ENCODE measurements at places on chromosomes 12 and 14.

DNA sequence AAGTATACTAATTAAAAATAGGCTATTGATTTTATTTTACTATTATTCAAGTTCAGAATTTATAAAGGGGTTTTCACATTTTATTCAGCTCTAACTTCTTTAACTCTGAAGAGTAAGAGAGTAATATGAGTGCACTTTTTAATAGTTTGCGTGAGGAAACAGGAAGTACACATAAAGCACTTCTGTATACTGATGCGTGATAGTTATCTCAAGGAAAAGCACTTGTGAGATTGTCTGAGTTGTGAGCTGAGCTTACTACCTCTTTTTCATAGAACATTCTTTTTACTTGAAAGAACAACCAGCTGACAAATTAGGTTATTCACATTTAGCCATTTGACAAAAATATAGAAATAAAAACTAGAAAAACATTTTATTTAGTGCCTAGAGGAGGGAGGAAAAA, 1.9 kb downstream of the RAD51AP1 start:
- DNase-seq, result no peak

- DNase-seq, result no peak
Observed at GRCh38 chr14:99892406-99892805, 99.2 kb downstream of the EML1 start.

DNA sequence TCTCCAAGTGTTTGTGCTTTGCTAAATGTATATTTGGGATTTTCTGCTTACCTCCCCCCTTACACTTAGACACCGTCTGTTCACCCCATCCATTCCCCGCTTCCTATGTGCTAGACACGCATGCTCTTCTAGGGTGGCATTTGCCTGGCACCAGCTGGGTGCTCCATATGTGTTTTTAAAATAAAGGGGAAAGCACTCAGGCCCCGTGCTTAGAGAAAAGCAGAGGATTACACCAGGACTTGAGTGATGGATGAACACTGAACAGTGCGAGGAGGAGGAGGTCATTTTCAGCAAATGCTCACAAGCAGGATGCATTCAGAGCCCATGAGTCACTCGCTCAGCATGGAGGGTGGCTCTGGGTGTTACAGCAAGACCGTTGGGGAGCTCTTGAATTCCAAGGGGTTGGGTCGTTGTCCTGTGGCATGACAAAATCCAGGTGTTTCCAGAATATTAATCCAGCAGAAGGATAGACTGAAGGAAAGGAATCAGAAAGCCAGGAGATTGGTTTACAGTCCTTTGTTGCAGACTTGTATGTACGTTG, 2.9 kb upstream of the BDKRB1 start:
- no peak for DNase-seq

GRCh38 chr14:95033682-95034632, 123.4 kb downstream of the DICER1 start:
- no peak for DNase-seq

GRCh38 chr12:127429551-127430285, 837.3 kb upstream of the TMEM132C start:
- DNase-seq, result no peak

- DNase-seq, result no peak
Observed at GRCh38 chr12:47901718-47902093, 3.1 kb downstream of the VDR start.

GRCh38 chr14:43755707-43756106, 751.4 kb downstream of the FSCB start:
- DNase-seq, result no peak

DNA sequence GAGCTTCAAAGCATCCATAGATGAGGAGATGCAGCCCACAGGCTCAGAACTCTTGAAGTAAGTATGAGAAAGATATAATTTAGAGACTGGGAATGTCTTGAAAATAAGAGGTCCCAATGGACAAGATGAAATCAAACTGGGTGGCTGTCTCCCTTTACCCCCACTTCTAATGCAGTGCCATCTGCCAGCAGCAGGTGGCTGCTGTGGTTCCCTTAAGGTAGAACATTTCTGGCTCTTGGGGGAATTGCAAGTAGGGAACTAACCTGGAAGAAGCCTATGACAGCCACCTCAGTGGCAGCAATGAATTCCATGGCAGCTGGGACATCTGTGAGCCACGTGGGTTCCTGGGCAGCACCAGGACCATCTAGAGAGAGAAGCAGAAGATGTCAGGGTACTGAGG, 648 bp downstream of the ERP27 start:
- no peak for DNase-seq

DNA sequence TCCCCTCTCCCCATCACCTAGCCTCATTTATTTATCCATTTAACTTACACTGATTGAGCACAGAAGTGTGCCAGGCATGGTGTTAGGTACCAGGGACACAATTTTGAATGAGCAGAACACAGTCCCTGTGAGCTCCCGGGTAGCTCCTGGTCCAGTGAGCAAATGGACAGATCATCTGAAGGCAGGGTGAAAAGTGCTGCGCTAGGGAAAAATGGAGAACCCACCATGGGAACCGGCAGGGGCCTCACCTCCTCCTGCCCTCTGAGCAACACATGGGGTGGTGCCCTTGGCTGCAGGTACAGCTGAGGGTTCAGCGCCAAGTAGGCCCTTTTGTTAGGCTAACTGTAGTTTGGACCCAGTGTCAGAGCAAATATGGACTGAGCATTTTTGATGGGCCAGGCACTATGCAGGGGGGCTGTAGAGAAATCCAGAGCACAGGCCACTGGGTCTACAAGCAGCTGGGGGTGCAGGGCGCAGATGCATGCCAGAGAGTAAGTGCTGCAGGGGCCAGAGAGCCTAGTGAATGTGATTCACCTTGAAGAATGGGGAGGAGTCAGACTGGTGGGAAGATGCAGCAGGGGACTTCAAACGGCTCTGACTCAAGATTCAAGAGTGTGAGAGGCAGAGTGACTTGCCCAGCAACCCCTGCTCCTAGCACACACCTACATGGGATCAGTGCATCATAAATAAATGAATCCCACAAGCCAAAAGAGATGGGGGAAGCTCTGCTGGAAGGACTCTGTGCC, 28.2 kb downstream of the LTBP2 start:
- DNase-seq, result no peak

DNA sequence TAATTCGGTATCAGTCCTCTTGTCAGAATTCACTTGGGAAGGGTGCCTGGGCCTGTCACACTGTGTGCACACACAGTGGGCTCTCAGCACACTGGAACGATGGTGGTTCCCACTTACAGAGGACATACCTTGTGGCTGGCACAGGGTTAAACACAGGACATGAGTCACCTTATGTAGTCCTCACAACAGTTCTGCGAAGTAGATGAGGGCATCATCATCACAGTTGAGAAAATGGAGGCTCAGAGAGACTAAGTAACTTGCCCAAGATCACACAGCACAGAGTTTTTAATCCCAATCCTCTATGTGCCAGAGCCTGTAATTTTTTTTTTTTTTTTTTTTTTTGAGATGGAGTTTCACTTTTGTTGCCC, 90.7 kb downstream of the NINJ2 start:
- DNase-seq, result no peak

DNA sequence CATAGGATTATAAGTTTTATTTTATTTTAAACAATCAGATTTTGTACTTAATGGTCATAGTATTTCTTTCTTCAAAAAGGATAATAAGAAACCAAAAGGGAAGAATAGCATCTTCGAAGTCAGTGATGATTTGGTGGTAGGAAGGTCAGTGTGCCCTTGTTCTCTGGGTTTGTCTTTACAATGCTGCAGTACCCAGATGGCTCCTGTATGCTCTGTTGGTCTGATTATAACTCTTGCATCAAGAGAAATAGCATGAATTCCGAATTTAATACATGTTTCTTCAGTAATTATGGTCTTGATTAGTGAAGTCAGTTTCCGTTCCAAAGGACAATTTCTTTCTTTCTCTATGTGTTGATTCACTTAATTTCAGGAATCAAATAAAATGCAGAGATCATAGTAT, 180.2 kb downstream of the TMTC2 start:
- DNase-seq, result no peak

GRCh38 chr14:59776468-59776867, 94.1 kb downstream of the RTN1 start:
- no peak for DNase-seq

DNA sequence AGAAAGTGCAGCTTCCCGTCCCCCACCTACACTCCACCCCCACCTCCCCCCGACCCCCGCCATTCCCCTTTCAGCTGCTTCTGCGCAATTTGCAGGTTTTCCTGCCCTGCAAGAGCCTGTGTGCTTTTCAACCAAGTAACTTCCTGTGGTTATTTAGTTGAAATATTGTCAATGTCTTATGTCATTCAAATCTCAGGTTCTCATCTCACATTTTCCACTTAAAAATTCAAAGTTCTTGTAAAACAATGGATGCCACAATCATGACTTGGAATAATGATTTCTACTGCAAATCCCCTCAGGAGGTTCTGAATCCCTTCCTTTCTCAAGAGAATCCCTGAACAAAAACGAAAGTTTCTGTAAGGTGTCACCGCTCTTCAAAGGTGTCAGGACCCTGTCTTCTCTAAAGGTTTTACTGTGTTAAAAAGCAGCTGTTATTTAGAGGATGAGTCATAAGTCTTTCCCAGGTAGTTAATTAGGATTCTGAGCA, 31.6 kb downstream of the WBP11 start:
- no peak for DNase-seq

GRCh38 chr12:66903782-66904396, 225.0 kb upstream of the GRIP1 start:
- DNase-seq, result no peak

DNA sequence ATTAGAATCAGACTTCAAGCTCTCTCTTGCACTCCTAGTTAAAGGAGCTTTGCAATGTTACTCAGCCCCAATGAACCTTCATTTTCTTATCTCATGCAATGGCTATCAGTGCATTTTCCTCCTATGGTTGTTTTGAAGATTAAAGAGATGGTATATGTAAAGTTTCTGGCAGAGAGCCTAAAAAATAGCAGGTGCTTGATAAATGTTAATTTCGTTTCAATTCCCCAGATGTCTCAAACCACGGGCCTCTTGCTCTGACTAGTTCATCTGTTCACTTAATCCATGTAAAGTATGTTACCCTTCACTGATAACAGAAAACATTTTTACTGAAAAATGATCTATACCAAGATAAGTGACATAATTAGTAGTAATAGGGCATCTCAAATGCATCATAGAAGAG, 735.4 kb upstream of the USP15 start:
- DNase-seq, result no peak

GRCh38 chr12:120961604-120962531, 16.5 kb upstream of the HNF1A start:
- DNase-seq, result no peak

GRCh38 chr12:132076711-132077110, 67.4 kb downstream of the DDX51 start:
- no peak for DNase-seq

DNA sequence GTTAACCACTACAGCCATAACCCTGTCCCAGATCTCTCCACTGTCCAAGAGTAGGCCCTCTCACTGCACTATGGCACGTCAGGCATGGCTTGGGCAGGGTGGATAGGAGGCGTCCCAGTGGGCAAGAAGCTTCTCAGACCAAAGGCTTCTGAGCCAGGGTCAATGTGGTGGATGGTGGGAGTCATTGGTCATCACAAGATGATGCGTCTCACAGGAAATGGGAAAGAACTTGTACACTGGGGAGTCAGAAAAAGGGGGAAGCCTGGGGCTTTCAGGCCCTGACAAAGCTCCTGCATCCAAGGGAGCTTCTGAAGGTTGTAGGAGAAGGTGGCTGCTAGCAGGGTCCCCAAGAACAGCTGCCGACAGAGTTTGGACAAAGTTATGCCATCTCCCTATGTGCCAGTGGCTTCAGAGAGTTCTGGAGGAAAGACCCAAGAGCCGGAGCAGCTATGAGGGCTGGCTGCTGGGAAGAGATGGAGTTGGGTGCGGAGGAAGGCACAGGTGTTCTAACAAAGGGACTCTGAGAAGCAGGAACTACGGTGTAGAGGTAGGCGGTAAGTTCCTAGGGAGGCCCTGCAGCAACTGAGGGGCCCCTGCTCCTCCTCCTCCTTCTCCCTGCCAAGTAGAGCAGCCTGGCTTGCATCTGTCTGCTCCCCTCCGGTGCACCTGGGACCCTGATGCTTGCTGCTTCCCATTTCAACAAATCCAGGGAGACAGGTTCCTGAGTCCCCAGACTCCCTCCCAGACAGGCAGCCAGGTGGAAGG, 81.1 kb downstream of the ARL6IP4 start:
- DNase-seq, result no peak

DNA sequence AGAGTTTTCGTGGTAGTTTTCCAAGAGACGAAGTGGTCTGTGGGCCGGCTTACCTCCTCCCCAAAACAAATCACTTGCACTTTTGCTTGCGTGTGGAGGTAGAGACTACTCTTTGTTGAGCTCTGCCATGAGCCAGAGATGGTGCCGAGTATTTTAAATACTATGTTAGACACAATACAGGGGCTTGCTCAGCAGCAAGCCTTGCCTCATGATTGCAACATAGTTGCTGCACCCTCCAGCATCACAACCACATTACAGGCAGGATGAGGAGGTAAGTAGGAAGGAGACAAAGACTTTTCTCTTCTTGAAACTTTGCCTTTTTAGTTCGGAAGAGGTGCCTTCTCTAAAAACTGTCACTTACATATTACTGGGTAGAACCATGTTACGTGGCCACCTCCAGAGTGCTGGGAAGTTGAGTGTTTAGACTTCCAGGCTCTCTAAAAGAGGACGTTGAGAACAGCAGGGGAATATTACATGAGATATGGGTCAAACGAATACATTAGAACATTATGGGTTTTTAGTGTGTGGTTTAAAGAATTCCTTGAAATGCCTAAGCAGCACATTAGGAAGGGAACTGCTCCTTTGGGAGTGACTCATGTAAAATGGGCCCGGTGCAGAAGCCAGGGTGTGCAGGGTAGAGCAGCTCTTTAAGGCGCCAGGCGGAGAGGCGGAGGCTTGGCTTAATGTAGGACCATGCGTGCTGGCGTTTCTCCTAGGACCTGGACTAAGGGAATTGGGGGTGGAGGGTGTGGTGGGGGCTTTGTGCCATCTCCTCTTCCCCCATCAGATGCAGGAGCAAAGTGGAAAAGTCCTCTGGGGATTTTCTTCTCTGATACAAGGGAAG, 110.6 kb upstream of the PRMT8 start:
- no peak for DNase-seq

DNA sequence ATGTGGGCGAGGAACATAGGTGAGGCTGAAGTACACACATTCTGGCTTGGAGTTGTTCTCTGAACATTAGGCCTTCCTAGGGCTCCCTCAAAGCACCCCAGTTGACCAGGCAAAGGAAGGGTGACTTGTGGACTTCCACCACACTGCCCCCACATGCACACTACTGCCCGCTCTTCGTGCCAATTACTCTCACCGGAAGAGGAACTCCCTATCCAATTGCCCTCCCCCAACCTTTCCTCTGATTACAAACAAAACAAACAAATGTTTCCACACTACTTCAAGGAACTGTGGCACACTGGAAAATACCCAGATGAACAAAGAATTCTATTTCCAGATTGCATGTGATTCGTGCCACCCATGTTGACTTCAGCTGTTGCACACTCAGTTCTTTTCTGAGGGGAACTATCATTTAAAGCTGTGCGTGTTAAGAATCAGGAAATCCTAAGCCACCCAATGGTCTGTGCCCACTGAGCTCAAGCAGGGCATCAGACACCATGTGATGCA, 139.3 kb downstream of the SSPN start:
- DNase-seq, result no peak
